ENCODE measurements at places on chromosomes 1 and 21. TPM values are rescaled to one million over a fixed set of nuclear protein-coding genes. Genes with fewer than 3 reads are reported as not detected.

Gene ANKRD65
- 5.8 TPM for total RNA-seq

Gene GJA4
- 15.6 TPM for total RNA-seq

Gene PADI2
- 5.6 TPM for total RNA-seq

Gene OR2L13
- total RNA-seq: not detected

Gene EDN2
- 0.32 TPM for total RNA-seq

Gene LCE3D
- not detected for total RNA-seq
